ENCODE measurements at places on chromosomes 7 and 10.

GRCh38 chr7:89655946-89656345 lies 498.3 kb upstream of the STEAP1 start:
- DNase-seq: no peak

DNA sequence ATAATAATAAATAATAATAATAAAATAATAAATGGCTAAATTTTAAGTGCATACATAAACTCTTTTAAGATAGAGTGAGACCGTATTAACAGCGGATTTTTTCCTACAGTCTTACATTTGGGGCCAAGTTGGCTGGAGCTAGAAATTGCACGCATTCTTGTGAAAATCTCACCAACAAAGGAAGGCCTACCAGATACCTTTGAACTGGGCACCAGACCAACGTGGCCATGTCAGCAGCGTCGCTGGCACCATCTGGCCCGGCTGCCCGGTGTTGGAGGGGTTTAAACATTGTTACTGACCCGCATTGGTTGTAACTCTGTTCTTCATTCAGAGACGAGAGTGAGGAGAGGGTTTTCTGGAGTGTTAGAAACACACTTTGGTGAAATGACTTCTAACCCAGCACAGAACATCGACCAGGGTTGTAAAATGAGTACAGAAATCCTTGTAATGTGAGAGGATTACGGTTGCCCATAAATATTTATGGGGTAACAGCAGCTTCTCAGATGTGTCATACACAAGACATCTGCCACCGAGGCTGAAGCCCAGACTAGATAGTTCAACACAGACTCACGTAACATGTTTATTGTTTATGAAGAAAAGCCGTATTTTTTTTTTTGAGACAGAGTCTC lies 34.6 kb upstream of the UNCX start:
- no peak for DNase-seq

DNA sequence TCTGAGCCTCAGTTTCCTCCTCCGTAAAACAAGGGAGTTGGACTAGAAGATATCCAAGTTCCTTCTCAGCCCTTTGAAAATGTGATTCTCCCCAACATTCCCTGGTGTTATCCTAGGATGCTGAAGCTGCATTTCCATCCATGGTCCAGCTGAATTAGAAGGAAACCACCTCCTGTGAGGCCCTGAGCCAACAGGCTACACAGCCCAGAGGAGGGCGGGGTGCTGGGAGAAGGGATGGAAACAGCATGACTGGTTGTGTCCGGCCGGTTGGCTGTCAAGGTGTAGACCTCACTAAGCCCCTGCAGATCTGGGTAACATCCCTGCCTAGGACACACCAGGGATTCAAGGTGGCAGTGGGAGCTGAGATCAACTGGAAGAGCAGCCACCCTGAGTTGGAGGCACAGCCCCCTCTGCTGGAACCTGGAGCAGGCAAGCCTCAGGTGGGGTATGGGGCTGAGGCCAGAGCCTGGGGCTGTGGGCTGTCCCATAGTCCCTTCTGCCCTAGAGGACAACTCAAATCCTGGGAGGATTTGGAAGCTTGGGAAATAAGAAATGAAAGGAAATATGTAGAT lies 72.0 kb downstream of the PAX2 start:
- DNase-seq: no peak

DNA sequence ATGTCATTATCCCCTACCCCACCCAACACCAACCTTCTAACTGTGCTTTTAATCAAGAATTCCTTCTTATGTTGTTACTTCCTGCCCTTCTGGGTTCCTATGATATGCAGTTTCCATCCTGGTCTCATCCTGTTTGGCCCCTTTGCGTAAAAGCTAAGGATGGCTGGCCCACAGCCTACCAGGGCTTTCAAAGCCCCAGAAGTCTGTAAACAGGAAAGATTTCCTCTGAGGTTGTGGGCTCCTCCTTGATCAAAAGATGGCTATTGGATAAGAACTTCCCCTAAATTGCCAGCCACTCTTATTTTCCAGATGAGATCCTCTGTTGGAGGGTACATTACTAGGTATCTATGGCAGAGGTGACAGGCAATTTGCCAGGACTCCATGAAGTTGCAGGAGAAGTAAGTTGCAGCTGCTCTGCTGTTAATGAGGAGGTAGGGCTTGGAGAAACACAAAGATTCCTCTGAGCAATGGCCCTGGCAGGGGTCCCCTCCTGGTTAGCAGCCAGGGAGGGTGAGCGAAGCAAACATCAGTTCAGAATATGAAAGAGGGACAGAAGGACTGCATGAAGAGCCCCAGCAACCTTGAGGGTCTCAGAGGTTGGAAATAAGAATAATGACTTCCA lies 32.1 kb downstream of the NRP1 start:
- no peak for DNase-seq

DNA sequence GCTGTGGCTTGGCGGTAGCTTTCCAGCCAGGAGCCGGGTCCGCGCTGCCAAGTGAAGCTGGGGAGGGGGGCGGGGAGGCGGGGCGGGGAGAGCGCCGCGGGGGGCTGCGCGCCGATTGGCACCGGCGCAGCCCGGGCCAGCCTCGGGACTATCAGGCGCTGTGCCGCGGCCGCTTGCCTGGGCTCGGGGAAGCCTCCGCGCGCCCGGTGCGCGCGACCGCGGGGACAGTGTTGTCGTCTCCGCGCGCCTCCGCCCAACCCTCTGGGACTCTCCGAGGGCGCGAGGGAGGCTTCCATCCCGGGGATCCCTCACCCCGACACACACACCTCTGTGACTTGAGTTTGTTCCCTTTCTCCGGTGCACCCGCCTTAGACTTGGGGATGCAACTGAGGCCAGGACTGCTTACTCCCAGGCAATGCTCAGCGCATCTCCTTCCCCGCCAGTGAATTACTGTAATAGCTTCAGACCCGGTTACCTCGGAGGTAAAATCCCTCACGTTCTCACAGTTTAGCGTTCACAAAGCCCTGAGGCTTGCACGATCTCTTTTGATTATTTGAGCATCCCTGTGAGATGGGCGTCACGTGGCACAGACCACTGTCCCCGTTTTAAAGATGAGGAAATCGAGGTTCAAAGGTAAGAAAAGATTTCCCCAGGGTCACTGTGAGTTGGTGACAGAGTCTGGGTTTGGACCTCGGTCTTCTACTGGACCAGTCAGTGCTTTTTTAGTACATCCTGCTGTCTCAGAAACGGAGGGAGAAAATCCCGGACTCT lies at the start of gene NKX1-2:
NKX1-2 (minus strand) TSS at position 24 of the 771 bp plus-strand sequence. CDS start 92 bp downstream, outside the sequence.
- no peak for DNase-seq

DNA sequence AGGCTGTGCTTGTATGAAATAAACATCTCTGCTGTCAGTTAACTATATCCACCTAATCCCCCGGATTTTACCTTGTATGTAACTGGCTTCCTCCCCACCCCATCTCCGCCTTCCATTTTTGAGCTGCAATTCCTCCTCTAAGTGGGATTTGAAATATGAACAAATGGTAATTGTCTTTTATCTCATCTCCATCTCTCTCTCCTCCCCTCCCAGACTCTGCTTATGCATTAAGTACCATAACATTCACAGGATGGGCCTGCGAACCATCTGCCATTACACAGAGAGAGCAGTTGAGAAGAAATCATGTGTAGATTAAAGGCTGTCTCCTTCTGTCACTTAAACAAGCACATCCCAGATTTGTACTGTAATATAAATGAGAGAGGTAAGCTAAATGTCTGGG lies 1169.9 kb downstream of the TYW1 start:
- DNase-seq: no peak

DNA sequence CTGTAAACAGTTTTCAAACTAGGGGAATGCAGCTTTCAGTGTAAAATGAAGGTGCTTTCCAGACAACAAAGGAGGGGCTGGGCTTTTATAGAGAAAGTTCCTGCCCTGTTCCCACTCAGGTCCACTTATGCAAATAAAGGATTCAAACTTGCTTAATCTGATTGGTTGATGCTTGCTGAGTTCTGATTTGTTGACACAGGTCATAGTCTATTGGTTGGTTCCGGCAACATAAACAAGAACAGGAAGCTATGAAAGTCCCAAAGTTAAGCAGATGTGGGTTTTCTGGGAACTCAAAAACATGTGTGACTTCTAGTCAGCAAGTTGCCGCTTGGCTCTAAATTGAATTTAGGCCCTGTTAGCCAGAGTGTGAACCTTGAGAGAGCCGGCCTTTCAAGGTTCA lies 194.2 kb upstream of the SVIL start:
- no peak for DNase-seq

GRCh38 chr10:119281581-119282071 lies 74.3 kb downstream of the GRK5 start:
- peak; percentile 86 for DNase-seq

DNA sequence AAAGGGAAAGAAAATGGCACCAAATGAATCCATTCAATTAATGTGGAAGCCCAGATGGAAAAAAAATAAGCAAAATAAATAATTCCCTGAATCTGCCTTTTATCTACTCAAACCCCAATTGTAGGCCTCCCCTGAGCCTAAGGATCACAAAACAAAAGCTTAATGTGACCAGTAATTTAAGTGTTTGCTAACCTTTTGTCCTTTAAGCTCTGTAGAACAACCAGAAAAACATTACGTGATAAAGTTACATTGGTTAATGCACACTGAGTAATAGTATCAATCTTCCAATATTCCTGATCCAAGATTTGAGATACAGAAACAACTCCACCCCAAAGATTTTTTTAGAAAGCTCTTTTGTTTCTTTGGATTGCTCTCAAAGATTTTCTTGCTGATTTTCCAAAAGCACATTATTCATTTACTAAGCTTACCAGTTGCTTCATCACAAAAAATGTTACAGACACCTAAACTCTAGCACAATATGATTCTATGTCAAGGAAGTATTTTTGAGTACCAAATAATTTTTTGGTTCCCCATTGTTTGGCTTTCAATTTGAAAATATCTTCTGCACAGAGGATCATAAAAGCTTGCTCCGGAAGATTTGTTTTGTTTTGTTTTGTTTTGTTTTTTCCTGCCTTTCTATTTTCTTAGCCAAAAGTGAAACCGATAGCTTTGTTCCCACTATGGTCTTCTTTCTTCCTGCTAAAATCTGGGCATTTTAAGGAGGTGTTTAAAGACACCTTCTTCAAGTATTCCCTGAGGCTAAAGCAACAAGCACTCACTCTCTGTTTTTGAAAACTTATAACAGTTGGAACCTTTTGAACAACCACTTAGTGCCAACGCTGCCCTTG lies 54.2 kb downstream of the TRIL start:
- DNase-seq: no peak

DNA sequence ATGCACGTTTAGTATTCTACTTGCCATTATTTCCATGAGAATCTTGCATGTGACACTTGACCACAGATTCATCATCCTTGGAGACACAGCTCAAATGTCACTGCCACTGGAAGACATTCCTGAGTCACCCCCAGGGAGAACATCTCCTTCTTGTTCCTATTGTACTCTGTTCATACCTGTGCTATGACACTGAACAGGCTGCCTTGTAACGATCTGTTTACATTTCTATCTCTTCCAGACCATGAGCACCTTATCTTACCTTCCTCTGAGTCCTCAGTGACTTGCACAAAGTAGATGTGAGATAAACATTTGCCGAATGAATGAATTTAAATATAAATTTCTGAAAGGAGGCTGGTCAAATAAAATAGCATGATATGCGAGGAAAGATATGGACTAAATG lies 331.9 kb upstream of the LRRN3 start:
- DNase-seq: no peak

GRCh38 chr7:3440509-3440908 lies 139.5 kb downstream of the SDK1 start:
- DNase-seq: no peak

GRCh38 chr7:2652736-2653060 lies 20.9 kb downstream of the TTYH3 start:
- DNase-seq: no peak

DNA sequence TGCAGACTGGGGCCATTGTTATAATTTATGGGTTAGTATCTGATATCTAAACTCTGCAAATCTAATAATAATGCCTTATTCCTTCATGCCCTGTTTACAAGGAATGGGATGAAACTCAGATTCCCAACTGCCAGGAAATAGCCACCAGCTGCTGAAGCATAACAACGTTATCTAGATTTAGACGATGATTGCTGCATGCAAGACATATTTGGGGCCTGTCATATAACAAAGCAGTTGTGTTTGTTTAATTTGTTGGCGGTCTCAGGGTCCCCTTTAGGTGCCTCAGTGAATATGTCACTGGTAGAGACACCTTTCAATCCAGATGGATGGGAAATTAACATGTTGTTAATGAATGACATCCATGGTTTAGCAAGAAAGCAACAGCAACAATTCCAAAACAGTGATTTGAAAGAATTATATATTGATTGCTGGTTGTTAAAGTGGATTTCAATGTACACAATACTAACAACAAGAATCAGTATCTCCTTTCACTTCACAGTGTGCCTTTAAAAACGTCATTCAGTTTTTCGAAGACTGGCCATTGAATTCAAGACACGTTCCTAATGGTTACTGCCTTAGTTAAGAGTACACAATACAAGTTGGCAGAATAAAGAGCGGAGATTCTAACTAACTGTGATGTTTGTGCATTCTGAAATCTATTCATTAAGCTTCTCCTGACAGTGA lies 860.6 kb upstream of the CELF2 start:
- DNase-seq: no peak

DNA sequence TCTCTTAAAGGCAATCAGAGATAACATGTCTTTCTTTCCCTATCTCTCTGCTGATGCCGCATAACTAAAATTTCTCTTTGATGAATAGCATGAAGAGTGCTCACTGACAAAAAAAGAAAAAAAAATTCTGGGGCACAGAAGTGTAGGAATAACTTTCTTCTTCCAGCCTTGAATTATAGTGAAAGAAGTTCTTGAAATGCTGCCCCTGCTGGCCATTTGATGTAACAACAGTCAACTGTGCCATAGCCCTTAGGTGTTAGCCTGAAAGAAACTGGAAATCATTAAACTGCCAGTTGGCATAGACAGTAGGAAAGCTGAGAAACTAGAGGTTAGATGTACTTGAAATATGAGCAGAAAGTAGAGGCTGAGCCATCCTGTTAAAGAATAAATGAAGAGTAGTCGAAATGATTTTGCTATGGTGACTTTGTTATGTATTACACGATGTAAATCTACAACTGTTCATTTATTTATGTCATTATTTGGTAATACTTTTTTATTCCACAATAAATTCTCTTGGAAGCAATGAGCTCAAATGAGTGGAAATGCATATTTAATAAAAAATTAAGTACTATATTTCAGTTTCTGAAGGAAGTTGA lies 48.3 kb upstream of the FAM171A1 start:
- no peak for DNase-seq

- DNase-seq: no peak
These were observed 29.9 kb downstream of the DYNC1I1 start for GRCh38 chr7:95802270-95802669.

GRCh38 chr7:55085511-55086412 lies 66.9 kb downstream of the EGFR start:
- DNase-seq: no peak

DNA sequence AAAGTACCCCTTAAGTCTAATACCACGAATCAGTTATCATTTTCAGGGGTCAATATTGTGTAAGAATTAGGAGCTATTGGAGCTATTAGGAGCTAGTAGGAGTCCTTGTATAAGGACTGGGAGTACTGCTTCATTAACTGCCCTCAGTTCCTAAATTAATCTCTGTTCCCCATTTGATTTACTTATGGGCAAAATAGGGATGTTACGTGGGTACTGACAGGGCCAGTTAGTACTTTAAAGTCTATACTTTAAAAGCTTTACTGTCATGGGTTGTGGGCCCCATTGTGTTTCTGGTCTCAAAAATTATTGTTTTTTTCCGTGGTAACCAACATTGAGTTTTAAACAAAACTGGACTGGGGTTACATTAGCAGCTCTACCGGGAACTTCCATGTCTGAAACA lies 60.3 kb downstream of the PRKAR2B start:
- no peak for DNase-seq

- DNase-seq: no peak
These were observed 1.3 kb upstream of the C10orf67 start for GRCh38 chr10:23345861-23346260.

Measured in DMS79 (cell line).